Activated CD4-positive, alpha-beta T cell treated with anti-CD3 and anti-CD28 coated beads, Interleukin-2, amount 50 U/mL, for 48 hours (primary cell): ENCODE measurements at places on chromosomes 3 and 15.

DNA sequence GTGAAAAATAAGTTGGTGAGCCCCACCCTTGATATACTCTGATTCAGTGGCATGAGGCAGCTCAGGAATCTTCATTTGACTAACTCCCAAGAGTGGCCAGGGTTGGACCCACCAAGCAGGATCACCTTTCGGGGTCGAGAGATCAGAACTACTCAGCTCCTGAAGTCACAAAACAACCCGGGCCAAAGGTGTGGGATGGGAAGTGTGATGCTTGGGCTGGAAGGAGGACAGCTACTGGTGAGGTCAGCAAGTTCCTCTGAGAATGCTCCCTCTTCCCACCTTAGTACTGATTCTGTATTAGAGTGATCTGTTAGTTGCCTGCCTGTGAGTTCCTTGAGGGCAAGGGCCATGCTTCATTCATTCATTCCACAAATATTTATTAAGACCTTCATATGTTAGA lies 15.1 kb downstream of the ESYT3 start:
- DNase-seq = no peak

- no peak for DNase-seq
Observed at GRCh38 chr15:41836073-41836472, 2.6 kb upstream of the PLA2G4B start.

- no peak for DNase-seq
Observed at GRCh38 chr15:42151141-42151561, 5.3 kb downstream of the PLA2G4F start.

DNA sequence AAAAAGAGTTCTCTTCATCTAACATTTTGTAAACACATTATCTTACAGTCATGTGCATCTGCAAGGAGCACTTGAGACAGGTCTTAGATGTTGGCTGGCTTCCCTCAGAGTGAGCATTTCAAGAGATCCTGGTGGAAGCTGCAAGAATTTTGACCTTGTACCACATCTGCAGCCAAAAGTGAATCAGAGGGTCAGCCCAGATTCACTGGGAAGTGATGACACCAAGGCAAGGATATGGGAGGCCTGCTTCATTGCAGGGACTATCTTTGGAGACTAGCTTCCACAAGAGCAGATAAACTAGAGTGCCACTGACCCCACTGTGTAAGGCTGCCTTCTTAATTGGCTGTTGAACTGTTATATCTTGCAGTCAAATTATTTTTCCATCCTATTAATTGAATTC lies 21.3 kb upstream of the GADL1 start:
- DNase-seq = no peak

- DNase-seq = no peak
Observed at GRCh38 chr3:191963182-191963581, 502.2 kb downstream of the PYDC2 start.

GRCh38 chr3:134374105-134374790 lies at the start of gene AMOTL2:
AMOTL2 (minus strand) TSS chr3:134374447; CDS start chr3:134371433, 3,014 bp downstream.
- peak; percentile 18 for DNase-seq

- DNase-seq = no peak
Observed at GRCh38 chr3:42140665-42141203, 49.6 kb downstream of the TRAK1 start.

- DNase-seq = no peak
Observed at GRCh38 chr3:47002171-47003055, 22.9 kb downstream of the NBEAL2 start.

- DNase-seq = no peak
Observed at GRCh38 chr3:153901991-153902390, 219.2 kb upstream of the ARHGEF26 start.

DNA sequence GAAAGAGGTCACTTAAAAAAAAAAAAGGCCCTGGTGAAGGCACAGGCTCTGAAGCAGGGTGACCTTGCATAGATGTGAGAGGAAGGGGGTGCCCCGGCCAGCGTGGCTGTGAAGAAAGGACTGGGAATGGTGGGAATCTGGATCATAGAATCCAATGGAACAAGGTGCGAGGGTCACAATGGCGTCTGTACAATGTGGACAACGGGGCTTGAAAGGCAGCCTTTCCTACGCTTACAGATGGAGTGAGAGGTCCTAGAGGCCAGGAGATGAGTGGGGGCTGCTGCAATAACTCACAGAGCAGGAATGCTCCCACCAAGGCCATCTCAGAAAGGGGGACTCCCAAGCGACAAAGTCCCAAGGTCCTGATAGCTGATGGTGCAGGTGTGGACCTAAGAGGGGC lies 162.2 kb downstream of the ATP10A start:
- no peak for DNase-seq

DNA sequence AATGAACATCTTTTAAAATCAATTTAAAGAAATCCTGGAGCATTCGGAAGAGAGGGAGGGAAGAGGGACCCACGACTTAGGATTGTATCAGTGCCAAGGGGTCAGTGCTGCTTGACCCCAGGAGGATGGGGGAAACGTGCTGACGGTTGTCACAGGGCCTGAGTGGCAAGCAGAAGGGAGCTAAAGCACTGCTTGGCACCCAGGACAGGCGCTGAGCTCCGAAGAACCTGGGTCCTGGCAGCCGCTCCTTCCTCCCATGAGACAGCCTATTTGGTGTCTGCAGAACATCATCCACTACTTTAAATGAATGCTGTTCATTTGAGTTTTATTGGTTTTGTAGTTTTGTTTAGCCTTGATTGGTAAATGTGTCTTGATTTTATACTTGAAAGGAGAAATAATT lies 54.5 kb downstream of the RGMA start:
- DNase-seq = no peak

DNA sequence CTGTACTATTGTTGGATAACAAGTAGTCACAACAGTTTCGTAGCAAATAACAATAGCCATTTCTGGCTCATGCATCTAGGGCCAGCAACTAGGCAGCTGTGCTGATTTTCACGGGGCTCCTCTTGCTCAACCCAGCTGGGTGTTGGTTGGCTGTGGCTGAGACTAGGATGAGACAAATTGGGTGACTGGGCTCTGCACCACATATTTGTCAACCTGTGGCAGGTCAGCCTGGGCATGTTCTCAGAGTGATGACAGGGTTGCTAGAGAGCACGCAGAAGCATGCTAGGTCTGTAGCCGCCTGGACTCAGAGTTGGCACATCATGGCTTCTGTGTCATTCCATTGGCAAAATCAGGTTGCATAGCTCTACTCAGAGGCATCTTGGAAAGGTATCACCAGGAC lies 175.9 kb downstream of the OTOL1 start:
- DNase-seq = no peak

GRCh38 chr15:42608110-42608531 lies 32.7 kb downstream of the STARD9 start:
- peak; percentile 22 for DNase-seq

DNA sequence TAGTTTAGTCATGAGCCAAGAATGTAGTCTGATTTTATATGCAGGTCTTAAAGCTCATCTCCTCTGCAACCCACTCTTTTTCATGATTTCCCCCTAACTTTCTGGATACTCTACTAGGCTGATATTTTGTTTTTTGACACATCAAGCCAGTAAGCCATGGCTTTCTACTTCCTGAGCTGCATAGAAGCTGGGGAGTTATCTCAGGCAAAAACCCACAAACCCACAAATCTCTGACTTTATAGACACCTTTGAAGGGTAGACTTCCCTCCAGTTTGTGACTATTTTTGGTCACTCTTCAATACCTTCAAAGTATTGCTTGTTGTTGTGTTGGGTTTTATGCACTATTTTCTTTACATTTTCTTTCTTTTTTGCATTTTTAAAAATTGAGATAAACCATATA lies 28.6 kb downstream of the TMEM202 start:
- no peak for DNase-seq

- no peak for DNase-seq
Observed at GRCh38 chr3:36662626-36663025, 101.7 kb downstream of the DCLK3 start.

DNA sequence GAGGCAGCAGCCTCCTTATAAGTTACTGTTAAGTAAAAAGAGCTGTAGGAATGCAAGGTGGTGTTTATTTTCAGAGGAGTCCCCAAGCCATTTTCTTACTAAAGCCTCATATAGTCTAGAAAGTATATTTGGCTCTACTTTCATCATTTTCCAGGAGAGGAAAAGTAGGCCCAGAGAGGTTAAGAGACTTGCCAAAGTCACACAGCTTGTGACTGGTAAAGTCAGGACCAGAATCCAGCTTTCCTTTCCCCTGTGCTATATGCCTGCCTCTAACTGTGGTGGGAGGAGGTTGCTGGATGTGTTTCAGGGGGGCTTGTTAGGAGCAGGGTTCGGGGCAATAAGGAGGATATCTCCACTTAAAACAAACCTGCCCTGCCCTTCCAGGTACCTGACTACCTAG lies 7.2 kb upstream of the OGG1 start:
- DNase-seq = no peak

DNA sequence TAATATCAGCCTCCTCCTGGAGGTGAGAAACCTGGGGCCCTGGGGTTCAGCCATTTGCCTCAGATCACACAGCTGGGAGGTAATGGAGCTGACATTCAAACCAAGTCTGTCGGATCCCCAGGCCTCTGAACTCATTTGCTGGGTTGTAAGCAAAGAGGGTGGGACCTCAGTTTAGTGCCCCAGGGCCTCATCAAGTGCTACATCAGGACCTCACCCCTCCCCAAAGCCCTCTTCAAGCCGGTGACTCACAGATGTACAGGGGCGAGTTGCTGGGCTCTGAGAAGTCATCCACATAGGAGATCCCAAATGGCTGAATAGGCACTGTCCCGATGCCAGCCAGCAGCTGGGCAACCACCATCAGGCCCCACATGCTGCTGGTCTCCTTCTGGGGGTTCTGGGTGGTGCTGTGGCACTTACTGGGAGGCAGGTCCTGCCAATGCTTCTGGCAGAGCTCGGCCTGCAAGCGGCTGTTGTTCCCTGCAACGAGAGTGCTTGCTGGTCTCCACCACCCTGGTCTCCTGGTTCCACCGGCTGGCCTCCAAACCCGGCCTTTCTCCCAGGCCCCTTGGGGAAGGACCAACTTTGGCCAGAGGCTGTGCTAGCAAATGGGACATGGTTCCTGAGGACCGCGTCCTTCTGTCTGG lies 59.2 kb upstream of the RAB6B start:
- DNase-seq = no peak

DNA sequence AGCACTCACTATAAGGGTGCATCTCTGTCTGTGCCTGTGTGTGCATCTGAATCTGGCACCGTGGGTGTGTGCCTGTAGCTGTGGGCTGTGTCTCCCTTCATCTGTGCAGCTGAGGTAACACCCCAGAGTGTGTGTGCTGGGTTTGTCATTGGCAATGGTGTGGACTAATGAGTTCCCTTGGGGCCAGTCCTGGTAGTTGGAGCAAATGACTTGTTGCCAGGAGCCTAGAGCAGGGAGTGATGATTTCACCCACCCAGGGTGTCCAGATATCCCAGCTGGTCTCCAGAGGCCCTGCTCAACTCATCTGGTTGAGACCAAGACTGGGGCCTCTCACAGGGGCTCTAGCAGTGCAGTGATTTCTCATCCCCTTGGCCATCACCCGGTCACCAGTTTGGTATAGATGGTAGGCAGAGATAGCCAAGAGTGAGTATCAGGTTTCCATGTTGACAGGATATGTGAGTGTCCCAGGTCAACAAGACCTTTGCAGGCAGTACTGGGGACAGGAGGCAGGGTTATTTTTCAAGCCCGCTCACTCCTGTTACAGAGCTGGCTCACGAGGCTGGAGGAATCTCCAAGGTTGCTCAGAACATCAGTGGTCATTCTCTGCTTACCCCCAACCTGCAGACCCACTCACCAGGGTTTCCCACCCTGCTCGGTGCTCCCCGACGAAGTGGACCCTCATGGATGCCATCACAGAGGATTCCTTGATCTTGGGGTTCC lies 4.1 kb upstream of the HDAC11 start:
- DNase-seq = no peak

- DNase-seq = no peak
Observed at GRCh38 chr3:4467522-4467867, 426 bp upstream of the SUMF1 start.

GRCh38 chr15:58451826-58452225 lies 20.0 kb downstream of the LIPC start:
- DNase-seq = no peak

DNA sequence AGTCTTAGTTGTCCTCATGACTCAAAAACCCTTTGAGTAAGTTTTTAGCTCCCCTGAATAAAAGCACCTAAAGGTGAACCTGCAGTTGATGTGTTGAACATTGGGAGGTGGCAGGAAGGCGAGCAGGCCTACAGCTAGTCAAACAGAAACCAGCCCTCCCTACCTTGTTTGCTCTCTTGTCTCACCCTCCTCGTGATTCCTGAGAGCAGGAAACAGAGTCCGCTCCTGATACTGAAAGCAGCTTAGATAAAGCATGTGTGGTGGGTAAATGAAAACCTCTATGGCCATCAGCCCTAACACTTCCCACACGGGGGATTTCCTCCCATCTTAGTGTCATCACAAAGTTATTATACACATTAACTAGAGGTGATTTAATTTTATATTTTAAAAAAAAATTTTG lies 21.8 kb upstream of the CLDN18 start:
- no peak for DNase-seq

GRCh38 chr15:65286069-65286703 lies 497 bp downstream of the PARP16 start:
- peak; percentile 42 for DNase-seq

GRCh38 chr3:156635034-156635433 lies 39.4 kb upstream of the TIPARP start:
- DNase-seq = no peak
